Gastroesophageal sphincter (tissue), 4 donors: ENCODE measurements at places on chromosomes 2 and 18. TPM values are rescaled to one million over a fixed set of nuclear protein-coding genes. Genes with fewer than 3 reads are reported as not detected.
A peak's percentile ranks its signal among the peaks of the same experiment; 100 is the strongest.

DNA sequence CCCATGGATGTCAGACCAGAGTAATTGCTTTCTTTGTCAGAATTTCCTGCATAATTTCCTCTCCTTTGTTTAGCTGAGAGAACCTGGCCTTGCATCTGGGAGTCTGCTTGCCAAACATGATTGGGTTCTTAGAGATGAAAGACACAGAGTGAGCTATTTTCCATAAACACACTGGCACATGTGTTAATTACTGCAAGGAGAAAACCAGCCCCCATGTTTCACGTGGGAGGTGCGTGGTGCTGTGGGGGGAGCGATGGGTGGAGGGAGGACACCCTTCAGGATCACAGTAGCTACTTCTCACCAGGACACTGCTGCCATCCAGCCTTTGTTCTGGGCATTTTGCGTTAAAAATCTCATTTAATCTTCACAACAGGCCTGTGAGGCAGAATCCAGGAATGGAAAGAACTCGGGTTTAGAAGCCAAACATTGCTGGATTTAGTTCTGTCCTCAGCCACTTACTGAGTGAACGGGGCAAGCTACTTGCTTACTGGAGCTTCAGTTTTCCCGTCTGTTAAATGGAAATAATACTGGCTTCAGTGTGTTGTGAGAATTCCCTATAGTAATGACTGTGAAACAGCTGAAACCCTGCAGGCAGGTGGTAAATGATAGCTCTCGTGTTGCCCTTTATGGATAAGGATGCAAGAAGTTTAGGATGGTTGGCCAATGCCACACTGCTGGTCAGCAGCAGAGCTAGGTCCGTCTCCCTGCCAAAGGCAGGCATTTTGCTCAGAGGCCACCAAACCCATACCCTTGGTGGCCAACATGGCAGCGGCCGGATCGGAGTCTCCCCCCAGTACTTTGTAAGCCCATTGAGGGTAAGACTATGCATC is 100.1 kb upstream of the ASAP2 start:
- H3K27ac ChIP-seq = peak overlapping the region; percentile 6
- no peaks in the 10 kb centered on the region for H3K36me3 ChIP-seq
- ATAC-seq = peak; percentile 52

- H3K27me3 ChIP-seq = no peaks in the 10 kb centered on the region
- H3K27ac ChIP-seq = peak overlapping the region; percentile 49
- H3K4me1 ChIP-seq = peaks cover 48% of the 10 kb centered on the region
- H3K4me3 ChIP-seq = no peak overlapping the region
Observed at GRCh38 chr2:39512434-39512935, 75.4 kb upstream of the MAP4K3 start.

DNA sequence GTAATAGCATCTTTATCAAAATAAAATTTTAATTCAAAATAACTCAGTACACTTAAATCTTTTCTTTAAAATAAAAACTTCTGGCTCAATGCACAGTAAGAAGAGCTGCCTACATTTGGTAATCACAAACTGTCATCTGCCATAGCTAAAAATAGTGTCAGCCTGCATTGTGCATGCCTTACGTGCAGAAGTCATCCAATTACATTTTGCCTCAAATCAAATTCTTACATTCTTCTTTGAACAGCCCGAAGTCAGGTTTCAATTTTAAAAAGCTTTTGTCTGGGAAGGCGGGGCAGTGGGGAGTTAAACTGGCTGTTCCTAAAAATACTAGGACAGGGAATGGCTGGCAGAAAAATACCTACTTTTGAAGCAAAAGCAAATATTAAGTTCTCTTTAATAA is 51.1 kb downstream of the RTN4 start:
- H3K36me3 ChIP-seq = no peaks in the 10 kb centered on the region
- H3K27ac ChIP-seq = peak overlapping the region; percentile 35
- H3K4me3 ChIP-seq = peak overlapping the region; percentile 7
- no peaks in the 10 kb centered on the region for H3K27me3 ChIP-seq
- peaks cover 34% of the 10 kb centered on the region for H3K4me1 ChIP-seq
- no peak for ATAC-seq

GRCh38 chr2:2851316-2851715 is 520.2 kb upstream of the MYT1L start:
- peaks cover 6% of the 10 kb centered on the region for H3K4me1 ChIP-seq
- H3K27ac ChIP-seq = no peak overlapping the region
- no peaks in the 10 kb centered on the region for H3K36me3 ChIP-seq
- no peak for ATAC-seq
- H3K27me3 ChIP-seq = no peaks in the 10 kb centered on the region
- H3K4me3 ChIP-seq = no peak overlapping the region

DNA sequence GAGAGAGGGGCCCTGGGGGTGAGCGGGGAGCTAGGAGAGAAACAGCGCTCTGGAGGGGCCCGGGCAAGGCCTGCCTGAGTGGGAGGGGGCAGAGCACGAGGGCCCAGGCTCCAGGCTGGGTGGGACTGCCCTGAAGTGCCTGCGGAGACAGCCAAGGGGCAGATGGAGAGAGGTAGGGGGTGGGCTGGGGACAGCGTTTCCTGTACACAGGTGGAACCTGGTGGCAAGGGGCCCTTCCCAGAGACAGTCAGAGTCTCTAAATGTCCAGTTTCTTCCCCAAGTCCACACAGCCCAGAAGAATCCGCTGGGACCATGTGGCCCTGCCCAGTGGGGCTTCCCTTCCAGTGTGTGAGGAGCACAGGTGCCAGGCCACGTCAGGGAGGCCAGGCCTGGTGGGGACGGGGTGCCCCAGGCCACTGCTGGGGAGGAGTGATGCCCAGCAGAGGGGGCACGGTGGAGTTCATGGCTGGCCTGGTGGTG is 1.7 kb upstream of the GPR35 start:
- no peak overlapping the region for H3K4me3 ChIP-seq
- H3K27ac ChIP-seq = no peak overlapping the region
- ATAC-seq = no peak
- H3K4me1 ChIP-seq = no peaks in the 10 kb centered on the region

DNA sequence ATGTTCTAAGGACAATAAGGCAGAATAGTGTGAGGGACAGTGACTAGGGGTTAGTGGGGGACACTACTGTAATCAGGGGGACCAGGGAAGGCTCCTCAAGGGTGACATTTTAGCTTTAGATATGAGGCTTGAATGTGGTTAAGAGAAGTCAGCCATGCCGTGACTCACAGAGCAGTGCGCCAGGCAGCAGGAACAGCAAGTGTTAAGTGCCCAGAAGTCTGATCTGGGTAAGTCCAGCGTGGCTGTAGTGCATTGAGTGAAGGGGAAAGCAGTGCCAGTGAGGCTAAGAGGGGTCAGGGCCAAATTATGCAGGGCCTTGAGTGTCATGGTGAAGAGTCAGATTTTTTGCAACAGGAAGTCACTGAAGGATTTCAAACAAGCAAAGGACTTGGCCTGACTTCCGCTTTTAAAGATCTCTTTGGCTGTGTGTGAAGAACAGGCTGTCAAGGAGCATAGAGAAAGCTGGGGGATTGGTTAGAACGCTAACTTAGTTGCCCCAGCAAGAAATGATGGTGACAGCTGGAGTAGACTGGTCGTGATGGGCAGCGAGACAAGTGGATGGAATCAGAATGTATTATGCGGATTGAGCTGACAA is 151.5 kb downstream of the MSH2 start:
- H3K4me1 ChIP-seq = no peaks in the 10 kb centered on the region
- H3K27ac ChIP-seq = no peak overlapping the region
- H3K27me3 ChIP-seq = no peaks in the 10 kb centered on the region
- no peaks in the 10 kb centered on the region for H3K36me3 ChIP-seq

DNA sequence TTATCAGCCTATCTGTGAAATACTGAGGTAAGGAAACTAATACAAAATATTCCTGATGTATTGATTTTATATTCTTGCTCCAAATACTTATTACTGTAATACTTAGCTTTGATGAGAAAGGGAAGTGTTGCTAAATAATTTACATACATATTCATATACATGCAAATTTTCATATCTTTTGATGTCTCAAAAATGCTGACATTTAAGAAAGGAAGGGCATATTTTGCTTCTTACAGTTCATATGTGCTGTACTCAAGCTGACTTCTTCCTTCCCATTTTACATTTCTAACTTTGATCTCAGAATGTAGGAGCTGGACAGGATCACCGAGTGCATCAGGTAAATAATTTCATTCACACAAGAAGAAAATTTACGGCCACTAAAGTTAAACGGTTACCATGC is 399.2 kb upstream of the VWC2L start:
- H3K4me3 ChIP-seq = no peak overlapping the region
- H3K36me3 ChIP-seq = no peaks in the 10 kb centered on the region
- H3K27ac ChIP-seq = no peak overlapping the region

Gene ALPG
- not detected for total RNA-seq

Gene EVX2
- total RNA-seq = not detected

Gene SLC19A3
- 3.5 TPM for total RNA-seq

Gene RBBP8
- 23.8 TPM for total RNA-seq

Gene PTH2R
- not detected for total RNA-seq

Gene FOSL2
- 75.3 TPM for total RNA-seq
